ENCODE measurements at places on chromosomes 3 and 15.

DNA sequence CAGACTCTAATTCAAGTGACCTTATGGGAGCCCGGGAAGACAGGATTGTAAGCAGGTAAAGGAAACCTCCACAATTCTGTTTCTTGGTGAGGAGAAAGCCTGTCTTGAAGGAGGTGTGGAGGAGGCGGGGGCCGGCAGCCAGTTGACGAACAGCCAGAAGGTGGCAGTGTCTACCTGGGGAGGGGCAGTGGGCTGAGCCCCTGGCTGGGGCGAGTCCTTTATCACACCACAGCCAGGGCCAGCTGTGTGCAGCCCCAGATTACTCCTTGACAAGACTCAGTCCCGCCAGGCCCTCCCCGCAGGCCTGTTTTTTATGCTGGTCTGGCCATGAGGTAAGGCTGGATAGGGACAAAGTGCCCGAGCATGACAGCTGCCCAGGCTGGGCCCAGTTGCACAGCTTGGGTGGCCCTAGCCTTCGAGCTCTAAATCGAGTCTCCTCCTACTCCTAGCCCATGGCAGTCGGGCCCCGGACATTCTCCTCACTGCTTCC, 40.9 kb upstream of the IDH2 start:
- no peak for DNase-seq

- DNase-seq: no peak
Observed at GRCh38 chr3:67389176-67389575, 265.2 kb downstream of the SUCLG2 start.

GRCh38 chr3:97029972-97030371, 215.6 kb downstream of the EPHA6 start:
- no peak for DNase-seq

DNA sequence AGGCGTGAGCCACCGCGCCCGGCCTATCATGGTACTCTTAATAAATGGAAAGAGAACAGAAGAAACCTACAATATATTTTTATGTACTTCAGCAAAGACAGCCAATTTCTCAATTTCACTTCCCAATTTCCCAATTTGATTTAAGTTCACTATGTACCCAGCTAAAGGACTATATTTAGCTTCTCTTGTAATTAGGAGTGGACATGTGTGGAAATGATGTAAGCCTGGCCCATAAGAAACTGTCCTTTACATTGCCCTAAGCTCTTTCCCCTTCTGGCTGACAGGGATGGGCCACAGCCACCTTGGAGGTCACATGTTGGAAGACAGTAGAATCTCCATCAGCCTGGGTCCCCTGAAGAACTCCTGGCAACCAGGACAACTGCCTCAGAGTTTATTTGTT, 6.2 kb downstream of the TMEM39A start:
- DNase-seq: no peak

DNA sequence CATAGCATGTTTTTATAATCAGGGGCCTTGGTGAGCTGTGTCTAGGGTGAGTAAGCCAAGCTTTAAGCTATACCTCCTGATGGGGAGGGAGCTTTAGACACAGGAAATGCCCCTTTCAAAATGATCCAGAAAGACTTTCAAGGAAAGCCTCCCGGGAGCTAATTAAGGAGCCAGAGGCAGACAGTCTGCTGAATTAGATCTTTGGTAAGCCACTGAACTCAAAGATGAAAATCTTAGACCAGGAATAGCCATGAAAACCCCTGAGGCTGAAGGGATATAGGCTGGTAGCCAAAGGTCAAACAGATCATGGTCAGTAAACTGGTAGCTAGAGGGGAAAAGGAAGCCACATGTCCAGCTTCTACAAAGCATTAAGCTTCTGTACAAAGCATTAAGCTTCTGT, 42.7 kb upstream of the GAP43 start:
- no peak for DNase-seq

GRCh38 chr3:123656691-123657090, 71.8 kb upstream of the HACD2 start:
- no peak for DNase-seq

- no peak for DNase-seq
Observed at GRCh38 chr3:182596676-182597410, 196.5 kb upstream of the ATP11B start.

DNA sequence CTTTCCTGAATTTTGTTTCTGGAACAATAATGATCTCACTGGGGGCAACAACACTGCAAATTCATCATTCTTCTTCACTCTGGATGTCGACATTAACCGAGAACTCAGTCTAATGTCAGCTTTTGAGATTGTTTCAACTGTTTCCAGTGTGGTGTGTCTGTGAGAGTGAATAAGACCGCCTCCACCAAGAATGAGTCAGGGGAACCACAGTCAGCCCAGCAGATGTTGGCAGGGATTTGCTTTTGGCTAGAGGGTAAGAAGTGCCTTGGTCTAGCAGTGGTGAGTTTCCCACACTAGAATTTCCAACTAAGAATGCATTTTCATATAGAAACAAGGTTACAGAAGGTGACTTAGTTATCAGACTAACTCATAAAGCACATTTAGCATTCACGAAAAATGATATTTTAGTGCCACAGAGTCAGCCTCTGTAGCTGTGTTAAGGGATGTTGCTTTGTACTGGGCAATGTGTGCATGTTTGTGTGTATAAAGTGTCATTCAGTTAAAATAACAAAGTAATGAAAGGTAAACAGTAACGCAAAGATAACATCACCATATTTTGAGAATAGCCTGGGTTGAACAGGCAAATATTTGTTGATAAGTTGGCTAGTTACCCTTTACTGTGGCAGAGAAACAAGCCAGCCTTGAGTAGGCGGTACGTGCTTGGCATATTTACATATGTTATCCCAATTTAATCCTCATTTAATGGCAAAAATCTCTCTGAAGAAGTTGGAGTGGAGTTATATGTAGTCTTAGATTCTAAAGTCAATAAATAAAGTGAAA, 33.8 kb downstream of the DRD3 start:
- peak; percentile 71 for DNase-seq

DNA sequence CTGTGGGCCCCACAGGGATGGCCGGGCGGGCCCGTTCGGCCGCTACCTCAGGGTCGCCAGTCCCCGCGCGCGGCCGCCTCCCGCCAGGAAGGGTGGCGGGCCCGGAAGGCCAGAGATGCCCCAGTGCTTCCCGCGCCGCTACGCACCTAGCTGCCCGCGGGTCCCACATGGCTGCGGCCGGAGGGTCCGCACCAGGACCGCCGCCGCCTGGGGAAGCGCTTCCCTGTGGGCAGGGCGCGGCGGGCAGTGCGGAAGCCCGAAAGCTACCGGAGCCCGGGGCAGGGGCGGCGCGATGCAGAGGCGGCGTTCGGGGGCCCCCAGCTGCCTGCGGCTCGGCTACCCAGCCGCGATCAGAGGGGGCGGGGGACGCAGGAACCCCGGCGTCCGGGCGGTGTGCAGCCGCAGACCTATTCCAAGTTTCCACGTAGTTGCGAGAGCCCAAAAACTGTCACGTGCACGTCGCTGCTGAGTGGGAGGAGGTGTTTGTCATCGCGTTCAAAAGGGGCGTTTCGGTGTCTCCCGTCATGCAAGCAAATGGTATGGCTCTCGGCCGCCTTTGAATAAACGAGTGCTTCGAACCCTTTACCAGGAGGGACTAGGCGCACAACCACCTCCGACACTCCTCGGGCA, at the start of gene TRANK1:
TSS of gene TRANK1 (minus strand) at position 414 of the 630 bp plus-strand sequence. CDS start at position 169, 245 bp downstream.
- no peak for DNase-seq

DNA sequence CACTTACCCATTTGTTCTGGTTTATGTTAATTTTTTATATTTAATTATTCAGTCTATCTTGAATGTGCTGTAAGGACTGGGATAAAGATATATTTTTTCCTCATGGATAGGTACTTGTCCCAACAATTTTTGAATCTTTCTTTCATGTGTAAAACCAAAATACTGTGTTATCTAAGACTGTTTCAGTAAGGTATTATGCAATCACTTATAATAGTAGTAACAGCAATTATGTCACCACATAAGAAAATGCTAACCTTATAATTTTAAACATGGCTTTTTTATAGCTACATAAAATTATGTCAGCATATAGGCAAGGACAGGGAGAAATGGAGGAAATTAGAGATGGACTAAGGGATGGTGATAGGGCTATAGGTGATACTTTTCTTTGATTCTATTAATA, 2.9 kb upstream of the CTDSPL start:
- no peak for DNase-seq

DNA sequence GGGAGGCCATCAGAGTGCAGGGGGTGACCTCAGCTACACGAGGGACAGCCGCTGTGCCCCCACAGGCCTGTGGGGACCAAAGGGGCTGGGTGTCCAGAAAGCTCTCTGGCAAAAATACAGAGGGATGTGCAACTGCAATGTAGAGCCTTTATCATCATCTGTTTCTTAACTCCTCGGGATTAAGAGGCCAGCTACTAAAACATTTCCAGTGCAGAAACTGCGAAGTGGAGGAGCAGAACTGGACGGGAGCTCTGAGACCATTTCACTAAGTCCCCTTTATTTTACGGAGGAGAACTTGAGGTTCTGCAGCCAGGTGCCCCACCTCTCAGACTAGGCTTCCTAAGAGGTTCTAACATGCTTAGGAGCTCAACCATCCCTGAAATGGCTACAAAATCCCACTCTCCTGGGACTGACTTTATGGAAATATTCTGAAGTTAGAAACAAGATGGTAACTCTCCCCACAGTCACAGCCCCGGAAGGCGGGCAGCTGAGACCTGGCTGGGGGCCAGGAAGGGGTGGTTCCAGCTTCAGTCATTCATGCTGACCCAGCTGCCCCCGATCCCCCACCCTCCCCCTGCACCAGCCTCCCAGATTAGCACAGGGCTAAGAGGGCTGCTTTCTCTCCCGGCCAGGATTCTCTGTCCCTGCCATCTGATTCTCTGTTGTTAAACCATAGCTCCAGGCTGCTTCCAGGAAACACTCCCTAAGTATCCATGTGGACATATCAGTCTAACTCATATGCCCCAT, 40.3 kb downstream of the UMPS start:
- no peak for DNase-seq

DNA sequence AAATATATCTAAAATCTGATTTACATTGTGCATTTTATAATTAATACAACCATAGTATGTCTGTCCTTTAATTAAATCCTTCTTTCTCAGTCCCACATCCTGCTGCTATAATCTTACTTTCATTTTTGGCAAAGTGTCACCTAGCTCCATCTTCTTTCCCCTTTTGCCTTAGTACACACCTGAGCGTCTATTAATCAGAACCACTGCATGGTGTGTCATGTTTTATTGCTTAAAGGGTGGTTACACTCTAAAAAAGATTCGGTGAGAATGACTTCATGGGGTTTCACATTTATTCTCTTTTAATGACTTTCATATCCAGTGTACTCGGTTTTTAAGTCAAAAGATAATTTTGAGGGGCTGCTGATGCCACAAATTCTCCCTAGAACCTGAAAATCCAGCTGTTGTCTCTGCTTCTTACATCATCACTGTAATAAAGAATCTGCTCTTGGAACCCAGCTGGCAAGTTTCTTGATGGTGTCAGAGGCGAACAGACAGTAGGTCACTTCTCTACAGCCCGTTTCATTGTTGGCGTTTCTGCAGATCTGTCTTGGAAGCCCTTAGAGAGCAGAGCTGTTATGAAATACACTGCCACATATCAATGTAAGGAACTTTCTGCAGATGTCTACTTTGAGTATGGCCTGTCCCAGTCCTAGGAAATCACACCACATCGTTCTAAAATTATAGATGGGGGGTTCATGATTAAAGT, 99.7 kb downstream of the TIGIT start:
- no peak for DNase-seq

DNA sequence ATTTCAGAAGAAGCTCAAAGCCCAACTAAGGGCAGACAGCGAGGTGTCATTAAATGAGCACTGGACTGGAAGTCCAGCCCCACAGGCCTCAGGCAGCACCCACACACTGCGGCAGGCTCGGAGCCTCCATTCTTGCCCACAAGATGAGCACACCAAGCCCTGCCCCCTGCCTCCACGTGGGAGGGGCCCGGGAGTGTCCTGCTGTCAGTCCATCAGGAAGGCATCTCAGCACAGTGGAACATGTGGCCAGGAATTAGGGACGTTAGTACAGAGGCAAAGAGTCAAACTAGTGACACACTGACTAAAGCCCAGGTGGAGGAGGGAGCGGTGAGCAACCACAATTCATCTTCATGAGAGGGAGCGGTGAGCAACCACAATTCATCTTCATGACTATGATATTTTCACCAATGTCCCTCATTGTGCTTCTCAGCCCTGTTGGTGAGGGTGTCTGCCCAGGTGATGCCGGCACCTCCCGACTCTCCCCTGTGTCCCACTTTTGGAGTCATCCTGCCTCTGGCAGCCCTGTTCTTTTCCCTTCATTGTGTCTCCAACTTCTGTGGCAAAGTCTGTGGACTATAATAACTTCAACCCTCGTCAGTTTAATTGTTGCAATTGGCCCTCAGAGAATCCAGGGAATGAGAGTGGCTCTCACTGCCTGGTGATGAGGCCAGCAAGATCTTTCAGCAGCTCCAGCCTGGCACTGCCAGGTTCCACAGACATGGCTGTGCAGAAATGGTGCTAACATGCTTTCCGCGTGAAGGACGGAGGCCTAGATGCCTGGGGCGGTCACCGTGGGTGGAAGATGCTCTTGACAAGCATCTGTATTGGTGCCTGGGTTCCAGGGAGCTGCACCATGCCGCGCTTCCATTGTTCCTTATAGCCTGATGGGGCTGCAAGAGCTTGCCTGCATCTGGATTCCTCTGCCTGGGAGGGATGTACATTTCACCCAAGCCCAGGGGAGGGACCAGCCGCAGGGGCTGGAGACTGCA, 23.1 kb upstream of the SKOR1 start:
- DNase-seq: no peak

DNA sequence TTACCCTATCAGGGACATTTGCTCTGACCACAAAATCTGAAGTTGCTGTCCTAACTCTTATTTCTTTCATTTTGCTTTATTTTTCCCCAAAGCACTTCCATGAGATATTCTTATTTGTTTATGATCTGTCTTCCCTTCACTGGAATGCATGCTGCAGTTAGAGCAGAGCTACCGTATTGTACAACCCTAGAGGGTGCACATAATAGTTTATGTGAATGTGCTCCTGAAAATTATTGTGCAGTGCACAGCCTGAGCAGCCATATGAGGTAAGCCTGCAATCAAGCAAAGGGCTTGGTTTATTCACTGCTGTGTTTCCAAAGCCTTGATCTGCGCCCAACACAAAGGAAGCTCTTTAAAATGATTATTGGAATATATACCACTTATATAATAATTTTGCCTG, 120.3 kb upstream of the CADPS start:
- DNase-seq: no peak

- DNase-seq: no peak
Observed at GRCh38 chr3:197380786-197381185, 82.4 kb upstream of the DLG1 start.

- DNase-seq: no peak
Observed at GRCh38 chr3:170037463-170038433, at the start of gene GPR160. GPR160 (plus strand) TSS chr3:170037995; CDS start chr3:170083973, 45,978 bp downstream.

- peak; percentile 29 for DNase-seq
Observed at GRCh38 chr3:141094790-141095545, 43.8 kb downstream of the SPSB4 start.
